SW480 (cell line): ENCODE measurements at places on chromosomes 12 and 14.
A peak's percentile ranks its signal among the peaks of the same experiment; 100 is the strongest.

DNA sequence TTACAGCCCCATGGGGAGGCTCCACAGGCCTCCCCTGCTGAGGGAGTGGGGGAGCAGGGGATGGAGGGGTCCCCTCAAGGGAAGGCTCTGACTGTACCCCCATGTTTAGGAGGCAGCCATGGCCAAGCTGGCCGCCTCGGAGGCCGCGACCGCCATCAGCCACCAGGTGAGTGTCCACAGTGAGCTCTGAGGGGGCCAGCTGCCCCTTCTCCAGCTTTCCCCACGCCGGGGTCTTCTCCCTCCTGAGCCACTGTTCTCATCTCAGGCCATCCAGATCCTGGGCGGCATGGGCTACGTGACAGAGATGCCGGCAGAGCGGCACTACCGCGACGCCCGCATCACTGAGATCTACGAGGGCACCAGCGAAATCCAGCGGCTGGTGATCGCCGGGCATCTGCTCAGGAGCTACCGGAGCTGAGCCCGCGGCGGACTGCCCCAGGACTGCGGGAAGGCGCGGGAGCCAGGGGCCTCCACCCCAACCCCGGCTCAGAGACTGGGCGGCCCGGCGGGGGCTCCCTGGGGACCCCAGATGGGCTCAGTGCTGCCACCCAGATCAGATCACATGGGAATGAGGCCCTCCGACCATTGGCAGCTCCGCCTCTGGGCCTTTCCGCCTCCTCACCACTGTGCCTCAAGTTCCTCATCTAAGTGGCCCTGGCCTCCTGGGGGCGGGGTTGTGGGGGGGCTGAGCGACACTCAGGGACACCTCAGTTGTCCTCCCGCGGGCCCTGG is 13.6 kb downstream of the ACADS start:
- no peak for DNase-seq

- DNase-seq, result peak; percentile 9
Observed at GRCh38 chr12:54991161-54991990, 6.8 kb upstream of the TESPA1 start.

DNA sequence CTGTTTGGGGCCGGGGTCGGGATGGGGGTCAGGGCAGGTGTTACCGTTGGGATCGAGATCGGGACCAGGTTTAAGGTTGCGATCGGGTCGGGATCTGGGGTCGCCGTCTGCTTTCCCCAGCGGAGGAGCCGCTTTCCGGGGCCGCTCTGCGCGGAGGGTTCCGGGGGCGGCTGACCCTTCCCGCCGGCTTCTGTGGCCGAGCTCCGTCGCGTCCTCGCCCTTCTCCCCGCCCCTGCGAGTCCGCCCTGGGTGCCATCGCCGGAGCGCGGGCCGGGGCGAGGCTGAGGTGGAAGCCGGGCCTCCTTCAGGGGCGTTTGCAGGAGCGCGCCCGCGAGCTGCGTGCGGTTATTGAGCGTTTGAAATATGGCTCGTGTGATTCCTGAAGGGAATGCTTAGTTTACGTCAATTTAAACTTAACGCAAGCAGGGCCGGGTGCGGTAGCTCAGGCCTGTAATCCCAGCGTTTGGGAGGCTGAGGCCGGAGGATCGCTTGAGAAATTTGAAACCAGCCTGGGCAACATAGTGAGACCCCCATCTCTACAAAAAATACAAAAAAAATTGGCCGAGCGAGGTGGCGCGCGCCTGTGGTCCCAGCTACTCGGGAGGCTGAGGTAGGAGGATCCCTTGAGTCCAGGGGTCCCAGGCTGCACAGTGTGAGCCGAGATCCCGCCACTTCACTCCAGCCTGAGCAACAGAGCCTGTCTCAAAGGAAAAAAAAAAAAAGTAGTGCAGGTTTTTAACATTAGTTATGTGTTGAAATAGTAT is 620 bp downstream of the PGAM5 start:
- DNase-seq, result peak; percentile 31

- DNase-seq, result no peak
Observed at GRCh38 chr12:32587581-32588495, 91.3 kb upstream of the DNM1L start.

DNA sequence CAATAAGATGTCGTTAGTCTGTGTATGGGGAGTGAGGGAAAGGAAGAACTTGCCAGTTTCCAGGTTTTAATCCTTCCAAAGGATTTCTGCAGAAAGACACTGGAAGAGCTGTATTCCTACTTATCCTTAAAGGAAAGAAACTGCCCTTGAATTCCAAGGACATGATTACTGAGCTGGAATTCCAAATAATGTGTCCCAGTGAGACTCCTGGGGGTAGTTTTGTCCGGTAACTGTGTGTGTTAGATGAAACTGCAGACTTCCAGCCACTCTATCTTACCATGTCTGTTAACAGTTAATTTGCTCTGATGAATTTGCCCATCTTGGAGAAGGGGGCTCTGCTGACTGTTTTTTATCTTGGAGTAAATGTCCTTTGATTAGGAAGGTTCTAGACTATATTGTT is 33.0 kb downstream of the CKB start:
- no peak for DNase-seq

- DNase-seq, result no peak
Observed at GRCh38 chr12:6394398-6394797, 10.4 kb downstream of the LTBR start.

- no peak for DNase-seq
Observed at GRCh38 chr12:58233886-58234285, 292.5 kb downstream of the ATP23 start.

- DNase-seq, result no peak
Observed at GRCh38 chr12:14650789-14651188, 45.6 kb downstream of the GUCY2C start.

DNA sequence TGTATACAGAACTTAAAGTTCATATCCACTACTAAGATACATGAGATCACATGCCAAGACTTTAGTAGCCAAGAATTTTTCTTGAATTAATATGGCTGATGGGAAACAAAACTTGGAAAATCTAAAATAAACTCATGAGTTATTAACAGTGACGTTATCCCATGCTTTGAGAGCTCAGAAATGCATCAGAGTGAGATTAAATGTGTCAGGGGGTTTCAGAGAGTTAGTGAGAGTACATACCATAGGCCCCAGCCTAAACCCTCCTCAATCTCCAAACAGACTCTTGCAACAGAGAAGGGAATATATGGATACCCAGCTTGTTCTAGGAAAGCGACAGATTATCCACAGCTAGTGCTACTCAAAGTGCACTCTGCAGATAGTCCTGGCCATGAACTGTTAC is 19.3 kb downstream of the SLC35F4 start:
- DNase-seq, result no peak

GRCh38 chr12:69405566-69405865 is 46.0 kb downstream of the YEATS4 start:
- peak; percentile 60 for DNase-seq

DNA sequence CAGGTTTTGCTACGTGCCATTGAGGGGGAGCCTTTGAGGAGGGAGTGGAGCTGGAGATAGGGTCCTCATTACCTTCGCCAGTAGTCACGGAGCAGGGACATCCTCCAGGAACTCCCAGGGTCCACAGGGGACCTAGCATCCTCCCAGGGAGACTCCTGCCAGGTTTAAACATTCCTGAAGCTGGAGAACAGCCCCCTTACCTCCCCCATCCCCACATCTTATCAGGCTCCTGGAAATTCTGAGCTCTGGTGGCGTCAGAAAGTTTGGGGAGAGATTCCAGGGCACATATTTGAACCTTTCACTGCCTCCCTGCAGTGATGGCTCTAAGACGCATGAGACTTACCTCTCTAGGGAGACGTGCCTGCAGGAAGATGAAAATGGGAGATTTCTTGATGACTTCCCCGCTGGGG is 192.3 kb upstream of the GSC start:
- DNase-seq, result no peak

DNA sequence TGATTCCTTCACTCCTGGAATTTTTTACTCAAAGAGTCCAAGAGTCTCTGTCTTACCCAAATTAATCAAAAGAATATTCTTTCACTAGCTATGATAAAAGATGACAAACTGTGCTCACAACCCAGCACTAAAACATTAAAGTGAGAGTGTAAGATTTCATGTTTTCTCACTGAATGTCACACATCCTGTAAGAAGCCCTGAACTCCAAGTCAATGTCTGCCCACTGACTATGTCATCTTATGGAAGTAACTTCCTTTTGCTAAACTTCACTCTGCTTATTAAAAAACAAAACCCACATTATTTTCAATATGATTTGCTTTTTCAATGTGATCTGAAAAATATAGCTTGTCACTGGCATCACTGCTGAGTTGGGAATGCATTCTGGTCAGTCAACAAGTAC is 15.6 kb downstream of the SPRING1 start:
- DNase-seq, result no peak

DNA sequence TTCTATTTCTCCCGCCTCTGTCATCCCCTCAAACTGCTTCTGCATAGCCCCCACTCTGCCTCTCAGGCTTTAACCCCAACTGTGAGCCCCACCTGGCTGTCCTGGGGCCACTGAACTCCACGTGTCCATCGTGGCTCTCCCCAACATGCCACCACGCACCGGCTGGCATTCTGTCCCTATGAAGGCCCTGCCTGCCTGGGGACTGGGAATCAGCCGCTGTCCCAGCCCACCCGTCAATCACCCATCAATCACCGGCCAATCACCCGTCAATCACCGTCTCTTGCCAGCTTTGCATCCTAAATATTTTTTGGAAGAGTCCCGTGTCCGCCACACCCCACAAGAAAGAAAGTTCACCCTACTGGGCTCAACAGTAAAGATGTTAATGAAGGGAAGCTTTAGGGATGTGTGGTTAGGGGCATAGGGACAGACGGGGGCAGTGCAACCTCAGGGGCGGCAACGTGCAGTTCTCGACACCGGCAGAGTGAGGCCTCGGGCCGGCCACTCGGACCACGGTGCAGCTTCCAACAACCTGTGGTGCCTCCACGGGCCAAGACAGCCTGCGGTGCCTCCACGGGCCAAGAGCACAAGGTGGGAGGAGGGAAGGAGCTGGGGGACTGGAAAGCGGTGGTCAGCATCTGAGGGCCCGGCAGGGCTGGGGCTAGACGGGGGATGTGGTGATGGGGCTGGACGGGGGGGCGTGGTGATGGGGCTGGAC is 85.6 kb downstream of the GALNT9 start:
- no peak for DNase-seq

- DNase-seq, result no peak
Observed at GRCh38 chr12:11639454-11639853, 10.0 kb upstream of the ETV6 start.

DNA sequence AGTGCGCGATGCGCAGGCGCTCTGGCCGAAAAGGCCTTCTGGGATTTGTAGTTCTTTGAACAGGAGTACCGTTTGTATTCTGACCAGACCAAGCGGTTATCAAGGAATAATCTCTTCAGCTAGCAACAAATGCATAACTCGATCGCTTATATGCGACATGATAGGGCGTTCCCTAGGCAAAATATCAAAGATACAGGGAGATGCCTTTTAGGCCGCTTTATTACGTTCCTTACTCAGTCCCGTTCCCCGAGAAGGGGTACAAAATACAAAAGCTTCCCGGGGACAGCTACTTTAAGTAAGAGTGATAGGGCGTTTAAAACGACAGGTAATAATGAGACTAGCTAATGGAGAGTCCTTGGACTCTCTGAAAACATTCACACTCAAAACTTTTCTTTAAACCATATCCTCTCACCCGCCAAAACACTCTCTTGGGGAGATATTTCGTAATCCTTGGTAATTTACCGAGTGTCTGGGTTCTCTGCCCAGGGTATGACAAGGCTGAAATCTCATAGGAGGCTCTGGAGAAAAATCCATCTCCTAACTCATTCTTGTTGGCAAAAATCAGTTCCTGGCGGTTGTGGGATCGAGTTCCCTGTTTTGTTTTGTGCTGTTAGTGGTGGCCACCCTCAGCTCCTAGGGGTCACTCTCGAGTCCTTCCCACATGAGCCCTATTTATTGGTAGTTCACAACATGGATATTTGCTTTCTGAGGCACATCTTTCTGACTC is 412 bp upstream of the SNW1 start:
- peak; percentile 54 for DNase-seq

GRCh38 chr12:52191841-52192791 is at the start of gene KRT80:
KRT80 (minus strand) TSS chr12:52192014; CDS start chr12:52191902, 112 bp downstream.
- DNase-seq, result peak; percentile 99

DNA sequence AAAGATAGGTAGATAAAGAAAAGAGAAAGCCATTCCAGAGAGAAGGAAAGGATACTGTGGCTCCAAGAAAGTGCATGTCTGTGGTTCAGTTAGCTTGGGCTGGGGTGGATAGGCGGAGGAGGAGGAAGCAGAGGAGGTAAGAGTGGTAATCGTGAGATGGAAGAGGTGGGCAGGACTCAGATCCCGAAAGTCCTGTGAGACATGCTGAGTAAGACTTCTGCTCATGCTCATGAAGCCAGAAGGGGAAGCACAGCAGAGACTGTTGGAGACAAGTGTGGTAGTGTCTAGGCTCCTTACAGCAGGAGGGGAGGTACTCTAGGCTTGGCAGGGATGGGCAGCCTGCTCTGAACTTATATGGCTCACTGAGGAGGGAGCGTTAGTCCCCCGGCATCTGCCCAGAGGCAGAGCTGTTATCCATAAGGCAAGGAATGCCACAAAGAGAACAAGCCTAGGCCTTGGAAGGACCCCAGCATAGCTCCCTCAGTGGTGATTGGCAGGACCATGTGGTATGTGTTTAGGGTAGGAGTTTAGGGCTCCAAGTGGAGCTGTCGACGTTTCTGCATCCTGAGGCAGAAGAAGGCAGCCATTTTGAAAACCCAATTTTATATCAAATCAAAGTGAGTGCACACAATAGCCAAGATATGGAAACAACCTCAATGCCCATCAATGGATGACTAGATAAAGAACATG is 135.3 kb downstream of the SMOC1 start:
- no peak for DNase-seq

GRCh38 chr14:33486332-33486890 is 464.5 kb downstream of the EGLN3 start:
- no peak for DNase-seq

DNA sequence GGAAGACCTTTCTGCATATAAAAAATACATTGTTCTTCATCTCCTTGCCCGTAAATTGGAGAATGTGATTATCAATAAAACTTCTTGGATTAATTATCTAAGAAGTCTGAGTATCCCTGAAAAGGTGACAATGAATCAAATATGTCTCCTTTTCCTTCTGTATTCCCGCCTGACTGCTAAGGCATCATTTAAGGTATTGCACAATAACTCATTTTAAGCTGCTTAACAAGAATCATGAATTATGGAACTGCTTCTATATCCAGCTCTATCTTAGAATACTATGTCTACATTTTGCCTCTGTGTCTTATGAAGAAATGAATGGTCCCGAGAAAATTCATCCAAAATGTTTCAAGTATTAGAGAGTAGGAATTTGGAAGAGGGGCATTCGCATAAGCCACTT is 294.4 kb downstream of the SOX5 start:
- no peak for DNase-seq

GRCh38 chr14:74134484-74134883 is 49.7 kb downstream of the LIN52 start:
- DNase-seq, result no peak

GRCh38 chr12:76641961-76642360 is 82.4 kb upstream of the OSBPL8 start:
- DNase-seq, result no peak

DNA sequence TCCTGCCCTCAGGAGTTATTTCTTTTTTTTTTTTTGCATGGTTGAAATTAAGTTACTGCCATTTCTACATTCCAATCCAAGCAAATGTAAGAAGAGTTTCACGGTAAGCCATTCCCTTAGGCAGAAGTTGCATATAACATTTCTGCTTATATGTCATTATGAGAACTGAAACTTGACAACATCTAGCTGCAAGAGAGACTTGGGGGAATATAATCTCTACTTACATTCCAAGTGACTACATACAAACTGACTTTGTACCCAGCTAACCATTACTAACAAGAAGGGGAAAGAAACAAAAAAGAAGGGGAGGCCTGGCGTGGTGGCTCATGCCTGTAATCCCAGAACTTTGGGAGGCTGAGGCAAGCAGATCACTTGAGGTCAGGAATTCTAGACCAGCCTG is 7.3 kb upstream of the RESF1 start:
- DNase-seq, result no peak

GRCh38 chr12:82981150-82981549 is 294.4 kb downstream of the TMTC2 start:
- DNase-seq, result no peak
